SW 1271 (cell line): ENCODE measurements at places on chromosomes 4 and X.

DNA sequence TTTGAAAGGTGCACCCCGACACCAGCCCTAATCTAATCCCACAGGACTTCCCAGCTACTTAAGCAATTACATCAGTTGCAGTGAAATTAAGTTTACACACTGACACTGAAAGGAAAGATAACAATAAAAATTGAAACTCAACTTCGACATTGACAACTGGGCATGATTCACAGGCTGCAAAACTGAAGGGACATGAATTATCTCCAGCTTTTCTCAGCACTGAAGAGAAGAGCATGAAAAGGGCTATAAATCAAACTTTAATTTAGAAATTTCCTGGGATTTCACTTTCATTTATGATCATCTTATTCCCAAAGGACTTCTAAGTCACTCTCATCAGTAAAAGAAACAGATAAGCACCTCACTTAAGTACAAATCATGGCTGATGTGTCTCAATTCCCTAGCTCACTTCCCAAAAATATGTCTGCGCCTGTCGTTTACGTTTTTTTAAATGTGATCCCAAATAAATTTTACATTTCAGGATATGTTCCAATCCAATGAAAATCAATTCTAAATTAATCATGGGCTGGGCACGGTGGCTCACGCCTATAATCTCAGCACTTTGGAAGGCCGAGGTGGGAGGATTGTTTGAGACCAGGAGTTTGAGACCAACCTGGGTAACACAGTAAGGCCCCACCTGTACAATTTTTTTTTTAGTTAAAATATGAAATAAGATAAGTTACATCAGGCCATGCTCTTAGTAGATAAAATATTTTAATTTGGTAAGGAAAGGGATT, 134.4 kb upstream of the TBL1X start:
- no peak for DNase-seq

DNA sequence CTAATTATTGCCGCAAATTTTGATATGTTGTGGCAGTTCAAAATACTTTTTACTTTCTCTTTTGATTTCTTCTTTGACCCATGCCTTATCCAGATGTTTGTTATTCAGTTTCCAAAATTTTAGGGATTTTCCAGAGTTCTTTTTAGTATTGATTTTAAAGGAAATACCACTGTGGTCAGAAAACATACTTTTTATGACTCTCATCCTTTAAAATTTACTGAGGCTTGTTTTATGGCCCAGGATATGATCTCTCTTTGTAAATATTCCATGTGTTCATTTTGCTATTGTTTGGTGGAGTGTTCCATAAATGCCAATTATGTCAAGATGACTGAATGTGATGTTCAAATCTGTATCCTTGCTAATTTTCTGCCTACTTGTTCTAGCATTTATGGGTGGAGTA, 272.3 kb upstream of the DIPK2B start:
- peak; percentile 72 for DNase-seq

DNA sequence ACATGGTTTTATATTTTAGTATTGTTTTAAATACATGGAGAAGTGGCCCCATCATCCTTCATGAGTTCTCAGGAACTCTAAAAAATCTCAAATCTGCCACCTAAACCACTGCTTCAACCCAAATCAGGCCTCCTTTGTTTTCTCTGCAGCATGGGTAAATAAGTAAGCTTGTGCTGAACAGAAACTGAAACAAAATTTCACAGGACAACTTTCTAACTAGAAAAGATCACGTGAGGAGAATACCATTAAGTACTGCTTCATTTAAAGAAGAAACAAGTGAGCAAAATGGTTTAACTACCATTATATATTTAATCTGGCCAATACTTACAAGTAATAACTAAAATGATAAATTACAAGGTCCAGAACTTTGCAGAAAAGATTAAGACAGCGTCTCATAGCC, 2.5 kb downstream of the ARAP2 start:
- no peak for DNase-seq

DNA sequence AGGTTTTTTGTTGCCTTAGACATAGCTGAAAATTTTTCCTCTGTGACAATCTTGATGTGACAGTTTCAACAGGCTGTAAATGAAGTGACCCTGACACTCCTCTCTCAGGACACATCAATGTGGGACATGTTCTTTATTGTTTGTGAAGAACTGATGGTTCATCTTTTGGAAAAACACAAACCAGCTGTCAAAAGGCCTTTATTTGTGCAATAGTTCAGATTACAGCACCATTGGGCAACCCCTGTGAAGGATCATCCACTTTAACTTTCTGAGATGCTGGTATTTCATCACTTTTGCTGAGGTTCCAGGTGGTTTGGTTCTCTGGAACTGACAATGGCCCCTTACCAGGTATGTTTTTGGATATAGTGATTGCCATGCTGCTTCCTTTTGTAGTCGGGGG, 40.3 kb downstream of the OSTC start:
- no peak for DNase-seq
